ENCODE measurements at places on chromosomes 11 and 22.
A peak's percentile ranks its signal among the peaks of the same experiment; 100 is the strongest.

DNA sequence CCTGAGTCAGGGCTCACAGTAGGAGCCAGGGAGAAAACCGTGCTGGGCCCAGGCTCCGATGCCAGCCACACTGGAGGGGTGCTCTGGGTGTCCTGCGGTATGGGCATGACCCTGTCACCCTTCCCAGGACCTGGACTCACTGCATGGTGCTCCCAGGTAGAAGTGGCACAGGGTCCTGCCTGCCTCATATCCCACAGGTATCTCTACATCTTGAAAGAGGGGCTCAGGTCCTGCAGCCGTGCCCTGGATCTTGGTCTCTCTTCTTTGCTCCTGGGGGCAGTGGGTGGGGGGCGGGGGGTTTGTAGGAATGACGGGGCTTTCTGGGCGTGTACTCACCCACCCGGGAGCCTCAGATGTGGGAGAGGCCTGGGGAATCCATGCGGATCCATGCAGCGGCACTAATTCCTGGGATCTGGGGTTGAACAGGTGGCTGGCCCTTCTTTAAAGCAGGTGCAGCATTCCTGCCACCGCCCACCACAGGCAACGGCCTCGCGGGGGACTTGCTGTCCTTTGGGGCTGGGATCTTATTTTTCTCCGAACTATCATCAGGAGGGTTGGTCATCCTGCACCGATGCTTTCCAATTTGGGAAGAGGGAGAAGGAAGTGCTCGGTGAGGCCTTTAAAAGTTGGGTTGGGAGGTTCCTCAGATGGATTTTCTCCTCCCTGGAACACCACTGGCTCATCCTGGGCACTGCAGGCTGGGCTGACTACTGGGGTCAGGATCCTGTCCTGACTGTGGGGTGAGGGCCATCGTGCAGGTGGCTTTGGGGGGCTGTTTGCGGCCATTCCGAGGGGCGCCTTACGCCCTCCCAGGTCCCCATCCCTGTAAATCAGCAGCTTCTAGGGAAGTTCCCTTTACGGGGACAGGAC lies 886.4 kb downstream of the BRD1 start:
- no peak for DNase-seq

DNA sequence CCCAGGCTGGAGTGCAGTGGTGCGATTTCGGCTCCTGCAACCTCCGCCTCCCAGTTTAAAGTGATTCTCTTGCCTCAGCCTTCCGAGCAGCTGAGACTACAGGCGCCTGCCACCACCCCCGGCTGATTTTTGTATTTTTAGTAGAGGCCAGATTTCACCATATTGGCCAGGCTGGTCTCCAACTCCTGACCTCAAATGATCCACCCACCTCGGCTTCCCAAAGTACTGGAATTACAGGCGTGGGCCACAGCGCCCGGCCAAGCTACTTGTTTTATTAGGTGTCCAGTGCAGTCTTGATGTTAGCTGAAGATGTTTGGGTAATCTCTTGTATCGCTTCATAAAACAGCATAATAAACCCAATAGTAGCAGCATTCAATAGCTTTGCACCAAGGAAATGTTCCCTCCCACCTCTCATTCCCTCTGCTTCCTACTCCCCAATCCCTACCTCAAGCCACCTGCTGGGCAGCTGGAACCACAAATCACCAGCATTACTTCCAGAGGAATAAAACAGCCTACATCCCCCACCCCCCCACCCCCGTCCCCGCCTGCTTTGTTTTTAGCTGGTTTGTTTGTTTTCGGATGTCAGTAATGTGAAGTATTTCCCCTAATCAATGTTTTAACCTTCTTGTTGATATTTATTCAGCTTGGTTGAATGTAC lies 11.0 kb upstream of the GRIK4 start:
- DNase-seq: no peak

DNA sequence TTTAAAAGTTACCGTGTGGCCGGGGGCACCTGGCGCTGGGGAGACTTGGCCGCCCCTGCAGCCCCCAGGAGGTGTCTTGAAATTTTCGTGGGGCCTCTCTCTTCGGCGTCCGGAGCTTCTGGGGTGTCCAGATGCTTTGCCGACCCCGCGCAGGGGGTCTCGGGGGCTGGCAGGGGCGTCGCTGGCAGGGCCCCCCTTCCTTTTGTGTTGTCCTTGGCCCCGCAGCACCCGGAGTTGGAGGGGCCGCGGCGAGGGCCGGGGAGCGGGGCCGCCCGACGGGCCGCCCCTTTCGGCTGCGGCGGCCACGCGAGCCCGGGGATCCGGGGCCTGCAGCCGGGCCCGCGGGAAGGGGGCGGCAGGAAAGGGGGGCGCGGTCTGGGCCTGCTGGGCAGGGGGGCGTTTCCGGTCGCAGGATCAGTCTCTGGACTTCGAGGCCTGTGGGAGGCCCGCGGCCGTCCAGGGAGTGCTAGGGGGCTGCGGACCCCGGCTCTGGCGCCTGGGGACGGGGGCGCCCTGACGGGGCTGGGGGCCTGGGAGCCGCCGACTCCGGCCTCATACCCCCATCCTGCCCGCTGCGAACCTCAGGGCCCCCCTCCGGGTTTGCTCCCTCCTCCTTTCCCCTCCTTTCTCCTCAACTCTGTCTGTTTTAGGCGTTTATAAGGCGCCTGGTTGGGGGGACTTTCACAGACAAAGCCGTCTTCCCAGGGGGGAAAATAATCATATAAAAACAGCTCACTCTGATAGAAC lies 869 bp downstream of the ZC3H7B start:
- peak; percentile 20 for DNase-seq

DNA sequence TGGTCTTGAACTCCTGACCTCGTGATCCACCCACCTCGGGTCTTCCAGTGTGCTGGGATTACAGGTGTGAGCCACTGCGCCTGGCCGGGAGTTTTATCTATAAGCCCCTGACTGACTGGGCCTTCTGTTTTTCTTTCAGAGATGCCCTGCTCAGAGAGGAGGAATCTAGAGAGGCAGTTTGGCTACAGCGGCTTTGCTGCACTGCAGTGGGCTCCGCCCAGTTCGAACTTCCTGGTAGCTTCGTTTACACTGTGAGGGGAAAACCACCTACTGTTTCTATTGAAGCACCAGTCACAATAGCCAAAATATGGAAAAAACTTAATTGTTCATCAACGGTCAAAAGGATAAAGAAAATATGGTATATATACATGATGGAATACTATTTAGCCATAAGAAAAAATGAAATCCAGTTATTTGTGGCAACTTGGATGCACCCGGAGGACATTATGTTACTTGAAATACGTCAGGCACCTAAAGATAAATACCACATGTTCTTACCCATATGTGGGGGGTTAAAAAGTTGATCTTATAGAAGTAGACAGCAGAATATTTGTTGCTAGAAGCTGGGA lies 31.9 kb upstream of the FAM181B start:
- no peak for DNase-seq

DNA sequence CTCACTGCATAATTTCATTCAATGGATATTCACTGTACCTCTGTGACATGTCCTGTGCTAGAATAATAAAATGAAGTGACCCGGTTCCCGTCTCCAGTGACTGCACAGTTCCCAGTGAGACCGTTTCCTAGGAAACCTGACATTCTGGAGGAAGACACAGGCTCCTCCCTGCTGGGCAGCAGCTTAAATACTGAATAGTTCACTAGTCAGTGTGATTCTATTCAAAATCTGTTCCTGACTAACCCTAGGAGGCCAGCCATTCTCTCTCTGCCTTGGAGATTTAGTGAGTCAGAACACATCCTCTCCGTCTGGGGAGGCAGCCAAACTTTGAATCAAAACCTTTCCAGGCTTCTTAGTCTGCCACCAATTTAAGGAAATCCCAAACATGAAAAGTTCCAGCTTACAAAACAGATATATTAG lies 11.3 kb downstream of the TRIM66 start:
- no peak for DNase-seq

DNA sequence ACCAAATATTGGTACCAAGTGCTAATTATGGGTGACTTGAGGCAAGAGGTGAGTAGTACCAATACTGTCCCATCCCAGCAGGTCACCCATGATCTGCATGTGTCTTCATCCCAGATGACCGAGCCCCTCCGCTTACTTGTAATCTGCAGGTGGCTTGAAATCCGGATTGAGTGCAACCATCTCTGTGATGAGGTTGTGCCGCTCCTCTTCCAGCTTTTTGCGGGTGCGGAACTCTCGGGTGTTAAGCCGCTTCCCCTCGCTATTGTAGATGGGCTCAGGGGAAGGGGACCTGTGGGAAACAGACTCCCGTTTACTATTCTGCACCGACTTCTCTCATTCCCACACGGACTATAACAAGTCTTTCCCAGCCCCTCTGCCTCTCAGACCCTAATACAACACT lies 8.2 kb downstream of the SF1 start:
- no peak for DNase-seq

DNA sequence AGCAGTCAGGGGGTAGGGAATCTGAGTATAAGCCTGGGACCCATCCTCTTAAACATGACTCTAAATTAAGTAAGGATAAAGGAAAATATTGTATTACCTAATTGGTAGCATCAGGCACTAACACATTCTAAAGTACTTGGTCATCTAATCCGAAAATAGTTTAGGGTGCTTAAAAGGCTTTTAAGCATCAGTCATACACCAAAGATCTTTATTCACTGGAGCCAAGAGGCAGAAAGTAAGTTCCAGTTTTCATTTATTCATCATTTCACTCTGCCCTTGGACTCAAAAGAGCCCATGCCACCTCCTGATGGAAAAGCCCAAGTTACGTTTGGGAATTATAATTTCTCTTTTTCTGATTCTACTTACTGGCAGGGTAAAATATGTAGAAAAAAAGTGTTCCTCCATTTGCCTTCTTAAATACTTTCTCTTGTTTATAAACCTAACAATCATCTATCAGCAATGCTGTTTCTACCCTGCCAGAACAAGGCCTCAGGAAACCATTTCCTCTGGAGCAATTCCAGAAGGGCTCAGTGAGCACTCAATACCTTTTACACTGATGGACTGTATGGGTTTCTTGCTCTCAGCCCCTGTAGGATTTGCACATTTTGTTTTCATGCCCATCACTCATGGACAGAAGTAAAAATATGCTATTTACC lies 120.1 kb upstream of the SLC5A12 start:
- DNase-seq: no peak

DNA sequence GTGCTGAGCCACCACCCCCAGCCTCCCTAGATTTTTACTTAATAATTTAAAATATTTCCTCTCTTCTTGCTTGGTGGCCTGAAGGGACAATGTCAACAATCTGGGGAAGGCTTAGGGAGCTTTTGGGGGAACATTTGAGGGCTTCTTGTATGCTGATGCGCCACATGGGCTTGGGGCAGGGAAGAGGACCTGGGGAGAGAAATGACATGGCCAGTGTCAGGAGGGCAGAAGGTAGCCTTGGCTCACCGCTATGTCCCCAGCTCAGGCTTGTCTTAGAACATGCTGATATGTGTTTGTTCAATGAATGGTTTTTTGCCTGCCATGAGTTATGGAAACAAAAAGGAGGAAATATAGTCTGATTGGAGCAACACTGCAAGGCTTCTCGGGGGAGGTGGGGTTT lies 51.6 kb downstream of the ST14 start:
- no peak for DNase-seq

DNA sequence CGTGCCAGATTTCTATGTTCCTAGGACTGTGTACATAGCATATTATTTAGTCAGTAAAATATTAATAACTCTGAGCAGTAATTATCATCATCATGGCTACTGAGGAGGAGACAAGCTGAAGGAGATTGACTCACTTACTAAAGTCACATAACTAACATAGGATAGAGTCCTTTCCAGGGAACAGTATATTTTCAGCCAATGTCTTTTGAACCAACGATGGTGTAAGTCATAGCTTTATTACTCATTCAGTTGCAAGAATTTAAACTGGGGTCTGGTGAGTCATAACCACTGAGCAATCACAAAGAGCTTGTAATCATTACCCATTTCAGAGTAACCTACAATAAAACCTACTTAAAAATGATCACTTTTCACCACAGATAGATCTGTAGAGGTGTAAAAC lies 1564.8 kb upstream of the TENM4 start:
- DNase-seq: no peak

- no peak for DNase-seq
Measured at GRCh38 chr11:114379394-114380069, 20.8 kb downstream of the C11orf71 start.

DNA sequence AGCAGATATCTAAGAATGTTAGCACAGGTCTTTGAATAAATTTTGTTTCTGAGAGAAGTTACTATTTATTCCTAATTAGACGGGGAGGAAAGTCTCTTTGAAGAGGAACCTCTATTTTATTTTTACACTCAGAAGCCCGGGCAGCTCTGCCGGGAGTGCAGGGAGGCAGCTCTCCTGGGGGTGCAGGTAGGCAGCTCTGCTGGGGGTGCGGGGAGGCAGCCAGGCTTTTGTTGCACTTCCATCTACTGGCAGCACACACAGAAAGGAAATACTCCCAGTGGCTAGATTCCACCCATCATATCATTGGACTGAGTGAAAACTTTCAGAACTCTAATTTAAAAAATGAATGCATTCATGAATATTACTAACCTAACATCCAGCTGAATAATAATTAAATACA lies 24.6 kb downstream of the OR10A6 start:
- no peak for DNase-seq

DNA sequence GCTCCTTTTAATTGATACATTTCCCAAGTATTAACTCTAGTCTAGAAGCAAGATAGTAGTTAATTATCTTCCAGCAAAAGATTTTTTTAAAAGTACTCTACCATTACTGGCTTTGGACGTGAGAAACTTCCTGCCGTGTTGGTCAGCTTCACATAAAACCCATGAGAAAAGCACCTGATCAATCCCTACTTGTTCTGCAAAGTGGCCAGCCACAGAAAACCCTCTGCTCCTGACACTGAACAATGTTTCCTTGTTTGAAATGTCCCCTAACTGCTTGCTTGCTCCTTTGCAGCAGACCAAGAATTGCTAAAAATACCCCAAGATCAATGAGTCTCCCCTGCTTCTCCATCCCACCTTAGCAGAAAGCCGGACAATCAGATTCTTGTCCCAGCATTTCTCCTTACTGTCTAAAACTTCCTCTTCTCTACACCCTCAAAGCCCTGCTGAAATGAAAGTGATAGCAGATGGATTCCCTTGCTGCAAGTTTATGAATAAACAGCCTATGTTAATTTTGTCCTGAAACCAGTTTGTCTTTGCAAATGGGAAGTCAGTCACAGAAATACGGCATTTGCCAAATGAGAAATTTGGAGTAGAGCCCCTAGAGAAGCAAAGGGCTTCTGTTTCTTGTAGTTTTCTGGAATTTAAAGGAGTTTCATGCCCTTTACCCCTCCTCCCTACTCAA lies 207.1 kb upstream of the ARHGAP20 start:
- DNase-seq: no peak

DNA sequence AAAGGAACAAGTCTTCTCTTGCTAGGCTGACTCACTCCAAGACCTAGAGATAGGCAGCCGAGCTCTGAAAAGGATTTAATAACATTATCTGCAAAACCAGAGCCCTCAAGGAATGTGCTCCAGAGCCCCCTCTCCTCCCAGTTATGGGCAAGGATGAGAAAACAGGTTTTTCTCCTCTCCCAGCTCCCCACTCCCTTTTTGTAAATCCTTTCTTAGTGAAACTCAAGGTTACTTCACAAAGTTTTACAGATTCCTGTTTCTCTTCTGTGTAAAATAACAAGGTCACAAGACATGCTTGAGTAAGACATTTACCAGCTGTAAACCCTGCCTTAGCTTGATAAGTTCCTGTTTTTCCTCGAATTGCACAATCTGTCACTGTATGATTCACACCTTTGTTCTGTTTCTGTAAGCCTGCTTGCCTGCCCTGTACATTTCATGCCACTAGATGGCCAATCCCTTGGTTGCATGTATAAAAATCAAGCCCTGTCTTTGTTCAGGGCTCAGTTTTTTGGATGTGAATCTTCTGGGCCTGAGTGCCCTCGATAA lies 489.4 kb downstream of the KCNA4 start:
- no peak for DNase-seq

Data from activated CD8-positive, alpha-beta T cell treated with anti-CD3 and anti-CD28 coated beads for 36 hours (primary cell).